ENCODE measurements at places on chromosomes 5 and 9.

DNA sequence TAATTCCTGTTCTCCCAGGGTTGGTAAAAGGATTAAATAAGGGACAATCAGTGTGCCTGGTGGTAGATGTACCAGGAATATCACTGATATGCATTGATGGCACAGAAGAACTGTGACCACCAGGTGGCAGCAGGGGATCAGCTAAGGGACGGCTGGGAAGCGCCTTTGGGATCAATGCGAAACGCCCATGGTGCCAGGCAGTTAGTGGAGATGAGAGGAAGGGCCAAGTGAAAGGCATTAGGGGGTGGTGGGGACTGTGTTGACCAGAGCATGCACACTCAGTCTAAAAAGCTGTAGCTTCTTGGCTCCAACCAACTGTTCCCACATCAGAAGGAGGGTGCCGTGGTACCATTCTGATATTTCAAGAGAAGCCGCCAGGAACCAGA, 55.6 kb downstream of the ARHGEF37 start:
- peaks cover 39% of the 10 kb centered on the region for H3K4me1 ChIP-seq
- peak; percentile 87 for DNase-seq
- no peaks in the 10 kb centered on the region for H3K27me3 ChIP-seq
- H3K36me3 ChIP-seq = peaks cover 3% of the 10 kb centered on the region
- no peak overlapping the region for H3K27ac ChIP-seq
- H3K4me3 ChIP-seq = no peak overlapping the region

- no peak overlapping the region for H3K27ac ChIP-seq
- peaks cover 6% of the 10 kb centered on the region for H3K4me1 ChIP-seq
- no peak overlapping the region for H3K4me3 ChIP-seq
- no peaks in the 10 kb centered on the region for H3K27me3 ChIP-seq
These were observed 7.9 kb upstream of the IER5L start for GRCh38 chr9:129185991-129186390.

DNA sequence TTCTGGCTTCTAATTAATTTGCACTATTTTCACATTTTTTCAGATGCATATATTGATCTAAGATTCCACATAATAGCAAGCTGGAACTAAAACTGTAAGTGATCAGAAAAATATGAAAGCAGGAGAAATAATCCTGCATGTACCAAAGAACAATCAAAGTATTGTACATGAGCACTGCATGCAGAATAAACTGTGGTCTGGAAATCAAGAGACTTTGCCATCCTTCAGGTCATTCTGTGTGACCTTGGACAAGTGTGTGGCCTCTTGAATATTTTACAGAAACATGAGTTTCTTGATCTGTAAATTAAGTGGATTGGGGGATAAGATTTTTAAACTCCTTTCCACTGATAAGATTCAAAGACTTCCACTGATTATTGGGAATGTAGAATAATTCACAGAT, 99.2 kb upstream of the GNAQ start:
- H3K36me3 ChIP-seq = no peaks in the 10 kb centered on the region
- no peak for DNase-seq
- no peaks in the 10 kb centered on the region for H3K27me3 ChIP-seq
- H3K27ac ChIP-seq = no peak overlapping the region
- H3K4me3 ChIP-seq = no peak overlapping the region
- H3K4me1 ChIP-seq = peaks cover 8% of the 10 kb centered on the region

GRCh38 chr9:129451669-129452068, 169.2 kb downstream of the C9orf50 start:
- H3K4me1 ChIP-seq = peaks cover 20% of the 10 kb centered on the region
- peak overlapping the region; percentile 22 for H3K27ac ChIP-seq
- H3K4me3 ChIP-seq = no peak overlapping the region
- DNase-seq = no peak
- H3K36me3 ChIP-seq = no peaks in the 10 kb centered on the region

- H3K4me1 ChIP-seq = peaks cover 18% of the 10 kb centered on the region
- H3K27me3 ChIP-seq = no peaks in the 10 kb centered on the region
- no peaks in the 10 kb centered on the region for H3K36me3 ChIP-seq
- no peak overlapping the region for H3K4me3 ChIP-seq
- peak; percentile 29 for DNase-seq
- no peak overlapping the region for H3K27ac ChIP-seq
These were observed 2.0 kb downstream of the S100Z start for GRCh38 chr5:76851728-76852369.

GRCh38 chr9:80890124-80890523, 799.2 kb downstream of the TLE1 start:
- no peaks in the 10 kb centered on the region for H3K27me3 ChIP-seq
- DNase-seq = no peak
- H3K4me1 ChIP-seq = no peaks in the 10 kb centered on the region
- H3K4me3 ChIP-seq = no peak overlapping the region
- no peaks in the 10 kb centered on the region for H3K36me3 ChIP-seq

- H3K4me3 ChIP-seq = no peak overlapping the region
- H3K4me1 ChIP-seq = peaks cover 11% of the 10 kb centered on the region
- no peaks in the 10 kb centered on the region for H3K27me3 ChIP-seq
- H3K36me3 ChIP-seq = peaks cover 99% of the 10 kb centered on the region
- no peak overlapping the region for H3K27ac ChIP-seq
- DNase-seq = no peak
These were observed 26.4 kb downstream of the ERAP1 start for GRCh38 chr5:96781031-96781971.

- no peaks in the 10 kb centered on the region for H3K4me1 ChIP-seq
- H3K36me3 ChIP-seq = no peaks in the 10 kb centered on the region
- no peak overlapping the region for H3K4me3 ChIP-seq
- no peak overlapping the region for H3K27ac ChIP-seq
- no peak for DNase-seq
These were observed 207.9 kb downstream of the GDNF start for GRCh38 chr5:37631939-37632338.

- H3K4me1 ChIP-seq = peaks cover 84% of the 10 kb centered on the region
- peak overlapping the region; percentile 81 for H3K27ac ChIP-seq
- no peaks in the 10 kb centered on the region for H3K36me3 ChIP-seq
- peak overlapping the region; percentile 70 for H3K4me3 ChIP-seq
These were observed 3.6 kb downstream of the RXRA start for GRCh38 chr9:134329886-134330285.

GRCh38 chr5:68416714-68417113, 201.2 kb downstream of the PIK3R1 start:
- no peak overlapping the region for H3K4me3 ChIP-seq
- no peaks in the 10 kb centered on the region for H3K27me3 ChIP-seq
- H3K27ac ChIP-seq = no peak overlapping the region
- DNase-seq = no peak
- H3K4me1 ChIP-seq = peaks cover 5% of the 10 kb centered on the region

DNA sequence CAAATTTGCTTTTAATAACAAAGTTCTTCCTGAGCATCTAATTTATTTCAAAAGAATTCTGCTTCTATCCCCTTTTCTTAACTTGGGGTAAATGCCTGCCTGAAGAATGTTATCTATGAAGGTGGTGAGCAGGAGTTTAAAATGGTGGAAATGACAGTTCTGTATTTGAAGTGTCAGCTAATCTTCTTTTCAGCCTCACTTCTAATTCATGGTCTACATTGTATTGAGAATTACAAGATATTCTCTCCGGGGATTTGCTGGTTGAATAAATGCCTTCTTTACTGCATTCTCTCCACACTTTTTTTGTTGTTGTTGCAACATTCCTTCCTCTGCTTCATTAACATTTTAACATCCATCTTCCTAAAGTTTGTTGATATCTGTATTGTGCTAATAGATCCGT, 143.1 kb upstream of the GRIN3A start:
- no peak overlapping the region for H3K27ac ChIP-seq
- DNase-seq = no peak
- no peaks in the 10 kb centered on the region for H3K4me1 ChIP-seq
- no peaks in the 10 kb centered on the region for H3K27me3 ChIP-seq
- no peak overlapping the region for H3K4me3 ChIP-seq
- no peaks in the 10 kb centered on the region for H3K36me3 ChIP-seq

DNA sequence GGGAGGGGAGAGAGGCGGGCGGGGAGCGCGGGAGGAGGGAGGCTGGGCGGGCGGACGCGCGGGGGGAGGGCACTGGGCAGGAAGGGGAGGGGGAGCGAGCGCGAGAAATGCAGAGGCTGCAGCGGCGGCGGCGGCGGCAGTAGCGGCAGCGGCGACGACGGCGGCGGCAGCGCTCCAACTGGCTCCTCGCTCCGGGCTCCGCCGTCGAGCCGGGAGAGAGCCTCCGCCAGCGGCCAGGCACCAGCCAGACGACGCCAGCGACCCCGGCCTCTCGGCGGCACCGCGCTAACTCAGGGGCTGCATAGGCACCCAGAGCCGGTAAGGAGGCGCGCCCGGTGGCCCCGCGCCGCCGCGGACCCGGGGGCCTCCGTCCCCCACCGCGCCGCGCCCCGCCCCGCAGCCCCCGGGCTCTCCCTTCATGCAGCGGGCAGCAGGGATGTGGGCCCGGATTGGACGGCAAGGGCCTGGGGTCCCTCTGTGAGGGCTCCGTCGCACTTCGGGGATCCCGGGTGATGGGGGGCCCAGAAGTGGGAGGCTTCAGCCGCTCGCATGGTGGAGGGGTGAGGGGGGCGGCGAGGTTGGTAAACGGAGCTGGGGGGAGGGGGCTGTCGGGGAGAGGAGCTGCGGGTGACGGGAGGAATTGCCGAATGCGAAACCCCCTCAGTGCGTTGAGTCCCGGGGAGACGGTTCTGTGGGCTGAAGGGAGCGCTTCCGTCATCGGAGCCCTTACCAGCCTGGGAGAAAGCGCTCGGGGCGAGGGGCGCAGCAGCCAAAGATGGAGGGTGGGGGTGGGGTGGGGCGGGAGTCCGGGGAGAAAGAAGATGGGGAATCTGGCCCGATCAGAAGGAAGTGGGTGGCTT, at the start of gene BASP1:
Gene BASP1 (plus strand): TSS at position 139 of the 860 bp plus-strand sequence. CDS start 57,586 bp downstream, outside the sequence.
- peaks cover 37% of the 10 kb centered on the region for H3K4me1 ChIP-seq
- peak; percentile 94 for DNase-seq
- peaks cover 21% of the 10 kb centered on the region for H3K27me3 ChIP-seq
- H3K27ac ChIP-seq = peak within 1 kb of the TSS; percentile 76
- H3K4me3 ChIP-seq = peak within 1 kb of the TSS; percentile 53

GRCh38 chr5:116740771-116741170, 166.1 kb upstream of the SEMA6A start:
- H3K4me1 ChIP-seq = no peaks in the 10 kb centered on the region
- H3K4me3 ChIP-seq = no peak overlapping the region
- H3K27me3 ChIP-seq = no peaks in the 10 kb centered on the region
- no peaks in the 10 kb centered on the region for H3K36me3 ChIP-seq
- DNase-seq = no peak

DNA sequence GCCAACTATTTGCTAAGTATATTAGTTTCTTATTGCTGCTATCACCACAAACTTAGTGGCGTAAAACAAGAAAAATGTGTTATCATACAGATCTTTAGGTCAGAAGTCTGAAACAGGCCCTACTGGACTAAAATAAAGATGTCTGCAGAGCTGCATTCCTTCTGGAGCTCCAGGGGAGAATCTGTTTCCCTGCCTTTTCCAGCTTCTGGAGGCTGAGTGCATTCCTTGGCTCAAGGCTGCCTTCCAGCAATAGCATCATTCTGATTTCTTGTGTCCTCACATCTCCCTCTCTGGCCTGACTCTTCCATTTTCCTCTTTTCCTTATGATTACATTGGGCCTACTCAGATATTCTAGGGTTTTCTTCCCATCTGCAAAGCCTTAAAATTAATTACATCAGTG, 15.9 kb downstream of the MAN2A1 start:
- peak; percentile 66 for DNase-seq
- peaks cover 60% of the 10 kb centered on the region for H3K4me1 ChIP-seq
- no peaks in the 10 kb centered on the region for H3K27me3 ChIP-seq
- no peak overlapping the region for H3K27ac ChIP-seq

DNA sequence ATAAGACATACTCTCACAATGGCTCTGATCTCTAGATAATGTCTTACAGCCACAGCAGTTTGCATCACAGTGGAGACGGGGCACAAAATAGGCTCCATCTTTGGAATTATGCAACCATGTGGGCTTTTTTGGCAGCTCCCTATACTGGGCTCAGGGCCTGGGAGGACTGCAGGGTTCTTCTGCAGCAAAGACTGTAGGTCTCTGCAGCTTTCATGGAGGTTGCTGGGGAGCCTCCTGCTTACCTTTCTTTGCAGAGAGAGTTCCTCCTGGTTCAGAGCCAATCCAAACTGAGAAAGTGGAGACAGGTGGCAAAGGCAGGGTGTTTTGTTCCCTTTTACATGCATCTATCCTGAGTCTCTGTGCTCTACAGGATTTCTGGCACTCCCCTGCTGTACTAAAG, 558.0 kb downstream of the TLR4 start:
- no peaks in the 10 kb centered on the region for H3K27me3 ChIP-seq
- H3K36me3 ChIP-seq = no peaks in the 10 kb centered on the region
- no peak overlapping the region for H3K4me3 ChIP-seq
- no peaks in the 10 kb centered on the region for H3K4me1 ChIP-seq

GRCh38 chr9:134966697-134967546, 49.2 kb upstream of the FCN1 start:
- no peaks in the 10 kb centered on the region for H3K27me3 ChIP-seq
- no peak overlapping the region for H3K4me3 ChIP-seq
- H3K27ac ChIP-seq = no peak overlapping the region
- no peaks in the 10 kb centered on the region for H3K36me3 ChIP-seq

DNA sequence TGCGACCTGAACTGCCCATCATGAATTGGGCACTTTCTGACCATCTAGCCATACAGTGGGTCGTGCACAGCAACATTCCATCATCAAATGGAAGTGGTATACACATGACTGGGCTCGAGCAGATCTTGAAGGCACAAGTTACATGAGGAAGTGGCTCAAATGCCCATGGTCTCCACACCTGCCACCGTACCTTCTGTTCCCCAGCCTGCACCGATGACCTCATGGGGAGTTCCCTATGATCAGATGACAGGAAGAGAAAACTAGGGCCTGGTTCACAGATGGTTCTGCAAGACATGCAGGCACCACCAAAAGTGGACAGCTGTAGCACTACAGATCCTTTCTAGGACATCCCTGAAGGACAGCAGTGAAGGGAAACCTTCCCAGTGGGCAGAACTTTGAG, 21.8 kb downstream of the MTMR12 start:
- peaks cover 4% of the 10 kb centered on the region for H3K36me3 ChIP-seq
- no peak overlapping the region for H3K4me3 ChIP-seq
- H3K27me3 ChIP-seq = no peaks in the 10 kb centered on the region

DNA sequence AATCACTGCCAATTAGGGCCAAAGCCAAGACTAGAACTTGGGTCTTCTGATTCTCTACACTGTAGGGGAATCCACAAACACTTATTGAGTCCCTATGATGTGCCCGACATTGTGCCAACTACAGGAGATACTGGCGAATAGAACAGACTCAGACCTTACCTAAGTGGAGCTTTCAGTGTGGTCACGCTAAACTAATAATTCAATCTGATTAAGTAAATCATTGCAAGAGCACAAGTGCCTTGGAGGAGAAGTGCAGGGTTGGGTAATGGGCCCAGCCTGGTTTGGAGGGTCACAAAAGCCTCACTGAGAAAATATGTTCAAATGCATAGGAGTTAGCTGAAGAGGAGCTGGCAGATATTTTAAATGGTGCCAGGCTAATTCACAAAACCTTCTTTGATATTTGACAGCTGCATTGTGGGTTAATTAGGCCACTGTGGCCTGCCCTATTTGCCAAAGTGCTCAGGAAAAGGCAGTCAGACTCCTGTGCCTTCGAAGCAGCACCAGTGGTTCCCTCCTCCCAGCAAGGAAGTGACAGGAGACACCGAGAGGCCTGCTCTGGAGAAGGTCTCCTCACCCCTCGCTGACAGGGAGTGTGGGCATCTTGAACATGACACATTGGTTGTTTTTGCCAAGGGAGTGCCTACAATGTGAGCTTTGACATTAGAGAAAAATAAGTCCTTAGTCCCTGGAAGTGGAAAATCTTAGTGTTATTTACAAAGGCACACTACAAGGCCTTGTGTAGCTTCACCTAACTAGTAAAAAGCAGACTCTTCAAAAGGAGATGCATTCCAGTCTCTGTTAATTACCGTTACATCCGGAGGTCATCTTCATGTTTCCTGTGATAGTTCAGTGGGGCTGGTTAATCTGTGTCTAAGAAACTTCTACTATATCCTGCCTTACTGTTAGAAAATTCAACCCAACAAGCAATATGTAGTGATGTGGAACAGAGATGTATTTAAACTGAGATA, 24.1 kb upstream of the TRAF1 start:
- H3K4me1 ChIP-seq = no peaks in the 10 kb centered on the region
- peaks cover 15% of the 10 kb centered on the region for H3K36me3 ChIP-seq
- DNase-seq = no peak
- H3K27ac ChIP-seq = no peak overlapping the region

Measured in stomach (tissue), 19 donors.